ENCODE measurements at places on chromosomes 13 and 19.

GRCh38 chr13:47135800-47136503 lies 239.1 kb upstream of the HTR2A start:
- no peak for DNase-seq

DNA sequence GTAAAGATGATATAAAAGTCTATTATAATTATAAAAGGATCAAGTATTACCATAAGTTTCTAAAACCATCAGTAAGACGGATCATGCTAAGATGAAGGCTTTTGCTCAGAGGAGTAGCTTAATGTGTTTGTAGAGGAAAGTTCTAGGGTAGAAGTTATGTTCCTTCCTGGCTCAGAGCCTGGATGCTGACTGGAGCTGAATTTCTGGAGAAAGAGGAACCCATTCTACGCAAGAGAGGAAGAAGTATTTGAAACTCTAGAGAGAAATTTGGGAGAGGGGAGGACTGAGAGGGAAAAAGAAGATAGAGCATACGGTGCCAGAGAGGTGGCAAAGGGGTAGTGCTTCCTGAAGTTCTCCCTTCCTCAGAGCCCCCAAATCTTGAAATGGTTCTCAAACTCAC lies 51.4 kb upstream of the SGCG start:
- no peak for DNase-seq

DNA sequence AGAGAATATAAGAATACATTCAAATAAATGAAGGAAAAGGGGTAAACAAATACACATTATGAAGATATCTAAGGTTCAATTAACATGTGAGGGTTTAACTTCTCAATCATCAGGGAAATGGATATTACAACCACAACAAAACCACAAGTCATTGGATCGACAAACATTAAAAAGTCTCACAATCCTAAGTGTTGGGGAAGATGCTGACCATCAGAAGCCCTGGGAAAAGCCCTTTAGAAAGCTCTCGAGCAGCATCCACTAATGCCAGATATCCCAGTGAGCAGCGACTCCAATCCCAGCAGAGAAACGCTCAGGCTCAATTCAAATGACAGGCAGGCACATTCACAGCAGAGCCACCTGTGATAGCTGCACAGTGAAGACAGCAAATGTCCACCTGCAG lies 3.1 kb downstream of the TPRX1 start:
- no peak for DNase-seq

DNA sequence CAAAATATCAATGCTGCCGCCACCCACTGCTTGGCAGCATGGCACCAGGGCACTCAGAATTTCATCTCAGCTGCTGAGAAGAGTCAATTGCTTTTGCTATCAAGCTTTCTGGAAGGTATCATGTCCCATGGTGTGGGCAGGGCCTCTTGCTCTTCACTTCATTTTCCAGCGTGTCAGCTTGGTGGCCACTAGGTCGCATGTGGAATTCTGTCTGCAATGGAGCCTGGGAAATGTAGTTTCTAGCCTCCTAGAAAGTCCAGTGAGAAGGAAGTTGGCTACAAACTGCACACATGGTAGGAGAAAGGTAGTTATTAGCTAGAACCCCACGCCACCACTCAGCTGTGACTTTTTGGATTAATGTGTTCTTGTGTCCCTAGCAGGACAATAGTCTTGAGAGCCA lies 105.3 kb downstream of the MYO16 start:
- DNase-seq = no peak

DNA sequence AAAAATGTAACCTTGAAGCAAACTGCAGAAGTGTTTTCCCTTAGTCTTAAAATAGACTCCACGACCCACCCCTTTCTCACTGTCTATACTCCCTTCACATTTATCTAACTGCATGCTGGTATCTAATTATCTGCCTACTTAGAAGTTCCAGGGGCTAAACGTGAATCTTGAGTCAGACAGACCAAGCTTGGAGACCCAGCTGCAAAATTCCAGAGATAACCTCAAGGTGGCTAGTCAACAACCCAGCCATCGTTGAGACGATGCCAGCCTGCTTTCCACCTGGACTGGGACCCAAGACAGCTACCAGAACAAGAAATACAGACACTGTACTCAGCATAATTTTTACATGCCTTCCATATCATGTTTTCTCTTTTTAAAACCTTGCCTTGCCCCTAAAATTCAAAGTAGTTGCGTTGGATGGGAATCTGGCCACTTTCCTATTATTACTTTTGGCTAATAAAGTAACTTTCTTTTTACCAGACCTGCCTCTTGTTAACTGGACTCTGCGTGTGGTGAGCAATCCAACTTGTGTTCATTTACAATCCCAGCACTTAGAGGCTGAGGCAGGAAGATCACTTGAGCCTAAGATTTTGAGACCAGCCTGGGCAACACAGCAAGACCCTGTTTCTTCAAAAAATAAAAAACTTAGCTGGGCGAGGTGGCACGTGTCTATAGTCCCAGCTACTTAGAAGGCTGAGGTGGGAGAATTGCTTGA lies 82.3 kb downstream of the CDADC1 start:
- no peak for DNase-seq

DNA sequence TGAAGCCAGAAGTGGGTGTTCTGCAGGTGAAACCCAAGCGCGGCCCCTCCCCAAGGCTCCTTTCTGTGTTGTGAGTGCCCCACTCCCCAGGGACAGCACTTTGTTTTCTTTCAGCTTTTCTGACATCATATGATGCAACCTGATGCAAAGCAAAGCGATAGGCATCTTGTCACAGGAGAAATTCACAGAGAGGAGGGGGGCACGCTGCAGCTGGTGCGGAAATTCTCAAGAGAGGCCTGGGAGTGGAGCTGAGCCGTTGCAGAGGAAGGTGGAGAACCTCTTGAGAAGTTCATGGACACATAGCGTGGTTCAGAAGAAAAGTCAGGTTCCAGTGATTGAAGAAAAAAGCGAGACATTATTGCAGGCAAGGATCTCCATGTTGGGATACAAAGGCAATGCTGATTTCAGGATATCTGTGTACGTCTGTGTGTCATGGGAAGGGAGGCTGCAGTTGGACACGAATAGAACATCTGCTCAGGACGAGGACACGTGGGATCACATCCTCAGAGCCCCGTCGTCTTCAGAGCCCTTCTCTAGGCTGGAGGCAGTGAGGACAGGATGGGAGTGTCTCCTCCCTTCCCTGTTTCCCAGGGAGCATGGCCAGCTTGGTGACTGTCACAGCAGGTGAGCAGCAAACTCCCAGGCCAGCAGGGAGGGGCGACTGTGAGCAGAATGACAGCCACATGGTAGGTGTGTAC lies 79.2 kb downstream of the IRS2 start:
- no peak for DNase-seq

GRCh38 chr13:19152403-19152802 lies 29.2 kb downstream of the TUBA3C start:
- DNase-seq = no peak

- no peak for DNase-seq
Measured at GRCh38 chr19:39264306-39265290, 3.6 kb upstream of the IFNL2 start.

GRCh38 chr19:13318190-13318589 lies 168.0 kb downstream of the IER2 start:
- no peak for DNase-seq

- no peak for DNase-seq
Measured at GRCh38 chr13:79126706-79127105, 279.3 kb downstream of the RBM26 start.

DNA sequence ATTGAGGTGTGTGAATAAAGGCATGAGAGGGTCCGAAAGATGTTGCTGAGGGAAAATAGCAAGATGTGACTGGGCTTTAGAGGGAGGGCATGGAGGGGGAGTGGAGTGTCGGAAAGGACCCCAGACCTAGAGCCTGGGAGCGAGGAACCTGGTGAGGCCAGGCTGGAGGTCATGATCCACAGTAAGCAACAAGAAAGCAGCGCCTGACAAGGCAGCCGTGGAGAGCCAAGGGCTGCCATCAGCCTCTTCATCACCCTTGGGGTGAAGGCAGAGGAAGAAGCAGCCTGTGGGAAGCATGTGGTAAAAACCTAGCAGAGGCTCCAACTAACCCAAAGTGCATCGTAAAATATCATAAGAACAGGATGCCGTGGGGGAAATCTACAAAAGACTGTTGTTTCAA lies 162.8 kb upstream of the SOX1 start:
- no peak for DNase-seq

- no peak for DNase-seq
Measured at GRCh38 chr19:6023085-6023682, 45.2 kb upstream of the RANBP3 start.

DNA sequence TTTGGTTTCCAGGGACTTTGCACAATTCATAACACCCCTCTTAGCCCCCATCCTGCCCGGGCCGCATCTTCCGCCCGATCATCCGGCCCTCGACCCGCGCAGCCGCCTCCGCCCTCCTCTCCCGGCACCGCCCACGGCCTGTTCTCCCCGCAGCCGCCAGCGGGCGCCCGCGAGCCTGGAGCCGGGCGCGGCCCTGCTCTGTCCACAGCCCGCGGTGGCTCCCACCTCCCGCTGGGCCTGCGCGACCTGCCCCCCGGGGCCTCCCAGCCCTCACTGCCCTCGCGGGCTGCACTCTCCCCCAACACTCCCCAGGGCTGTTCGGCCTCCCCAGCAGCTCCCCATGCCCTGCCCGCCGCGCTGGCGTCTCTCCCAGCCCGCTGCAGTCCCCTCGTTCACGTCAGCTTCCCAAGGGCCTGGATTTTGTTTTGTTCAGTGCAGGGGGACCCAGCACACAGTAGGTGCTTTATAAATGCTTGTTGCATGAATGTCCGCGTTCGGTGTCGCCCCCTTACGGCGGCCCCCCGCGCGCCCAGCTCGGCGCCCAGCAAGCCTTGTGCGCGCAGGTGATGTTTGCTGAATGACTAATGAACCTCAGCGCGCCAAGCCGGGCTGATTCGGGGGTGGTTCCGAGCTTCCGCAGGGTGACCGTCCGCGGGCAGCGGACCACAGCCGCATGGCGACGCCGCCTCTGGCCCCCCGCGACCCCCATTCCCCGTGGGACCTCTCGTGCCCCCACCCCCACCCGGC lies 4.6 kb upstream of the APC2 start:
- DNase-seq = no peak

- DNase-seq = no peak
Measured at GRCh38 chr19:1088416-1089010, 6.7 kb downstream of the POLR2E start.

GRCh38 chr19:28475525-28475924 lies 737.4 kb downstream of the UQCRFS1 start:
- DNase-seq = no peak

- no peak for DNase-seq
Measured at GRCh38 chr19:41872775-41873647, 4.1 kb upstream of the CD79A start.

DNA sequence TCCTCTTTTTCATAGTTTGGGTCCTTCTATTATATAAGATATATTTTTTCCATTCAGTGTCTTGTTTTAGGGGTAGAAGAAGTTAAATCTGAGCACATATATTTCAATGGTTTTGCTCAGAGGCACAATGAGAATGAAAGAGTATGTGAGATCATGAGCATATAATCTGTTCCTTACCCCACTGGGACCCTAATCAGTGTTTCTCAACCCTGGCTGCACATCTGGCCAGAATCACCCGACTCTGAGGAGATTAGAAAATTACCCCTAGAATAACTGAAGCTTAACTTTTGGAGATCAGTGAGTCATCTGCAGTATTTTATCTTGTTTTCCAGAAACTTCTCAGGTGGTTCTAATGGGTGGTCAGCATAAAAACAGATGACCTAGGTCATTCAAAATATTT lies 782 bp downstream of the CYSLTR2 start:
- DNase-seq = no peak

DNA sequence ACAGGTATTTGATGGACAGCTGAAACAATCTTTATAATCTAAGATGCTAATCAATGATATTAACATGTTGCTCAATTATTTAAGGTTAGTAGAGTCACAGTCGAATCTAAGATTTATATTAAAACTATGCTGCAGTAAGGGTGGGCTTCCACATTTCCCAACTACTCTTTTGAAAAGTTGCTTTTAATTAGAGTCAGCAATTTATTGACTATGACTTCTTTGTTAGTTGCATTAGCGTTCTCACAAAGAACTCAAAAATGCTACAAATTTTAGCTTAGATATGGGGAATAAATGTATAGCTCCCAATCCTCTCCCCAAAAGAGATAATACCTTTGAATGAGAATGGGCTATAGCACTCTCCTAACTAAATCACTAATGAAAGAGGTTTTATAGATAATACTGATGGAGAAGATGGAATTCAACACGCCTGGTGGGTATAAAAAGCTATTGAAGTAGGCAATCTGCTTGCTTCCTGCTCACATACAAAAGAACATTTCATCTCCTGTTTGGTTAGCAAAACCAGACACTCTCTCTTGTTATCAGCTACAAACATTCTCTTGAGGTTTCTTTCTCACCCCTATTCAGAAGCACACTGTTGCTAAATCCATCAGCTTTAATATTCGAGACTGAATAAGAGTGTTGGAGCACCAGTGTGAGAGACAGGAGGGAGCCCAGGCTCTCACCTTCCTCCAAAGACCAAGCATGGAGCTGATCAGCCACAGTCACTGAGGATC lies 2.4 kb upstream of the FLT1 start:
- no peak for DNase-seq

GRCh38 chr19:28586474-28586873 lies 626.5 kb downstream of the UQCRFS1 start:
- DNase-seq = no peak
